ENCODE measurements at places on chromosomes 6 and 20.

DNA sequence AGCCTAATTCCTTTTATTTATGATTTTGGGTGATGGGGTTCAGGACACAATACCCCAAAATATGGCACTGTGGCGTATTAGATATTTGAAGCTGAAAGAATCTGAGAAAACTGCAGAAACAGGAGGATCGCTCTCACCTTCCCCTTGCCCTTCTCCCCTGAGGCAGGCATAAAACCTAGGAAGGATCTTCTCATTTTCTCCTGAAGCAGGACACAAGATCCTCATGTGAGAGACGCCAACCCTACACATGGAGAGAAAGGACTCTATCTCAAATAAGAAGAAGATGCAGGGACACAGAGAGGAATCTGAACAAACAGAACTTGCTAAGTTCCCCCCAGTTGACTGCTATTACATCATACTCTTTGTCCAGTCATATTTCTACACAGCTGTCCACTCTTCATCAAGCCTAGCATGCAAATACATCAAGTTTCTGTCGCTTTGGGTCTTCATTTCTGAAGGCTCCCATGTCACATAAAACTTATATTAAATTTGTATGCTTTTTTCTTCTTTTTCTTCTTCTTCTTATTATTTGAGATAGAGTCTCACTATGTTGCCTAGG, 109.0 kb downstream of the DTNBP1 start:
- DNase-seq, result no peak

DNA sequence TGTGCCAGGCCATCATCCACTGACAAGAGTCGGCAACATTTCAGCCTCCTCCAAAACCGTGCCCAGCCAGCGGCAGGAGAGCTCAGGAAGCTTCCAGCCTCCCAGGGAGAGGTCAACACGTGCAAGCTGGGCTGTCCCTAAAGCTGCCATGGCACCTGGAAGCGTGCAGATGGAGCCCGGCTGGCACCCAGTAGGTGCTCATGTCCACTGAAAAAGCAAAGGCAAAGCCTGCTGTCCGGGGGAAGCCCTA, 14.4 kb upstream of the TLDC2 start:
- peak; percentile 54 for DNase-seq

GRCh38 chr6:53634184-53634631, 31.3 kb downstream of the KLHL31 start:
- no peak for DNase-seq

- DNase-seq, result no peak
These were observed 252.7 kb downstream of the KHDC1L start for GRCh38 chr6:72972579-72972978.

- peak; percentile 13 for DNase-seq
These were observed 7.8 kb downstream of the IL22RA2 start for GRCh38 chr6:137165375-137166246.

DNA sequence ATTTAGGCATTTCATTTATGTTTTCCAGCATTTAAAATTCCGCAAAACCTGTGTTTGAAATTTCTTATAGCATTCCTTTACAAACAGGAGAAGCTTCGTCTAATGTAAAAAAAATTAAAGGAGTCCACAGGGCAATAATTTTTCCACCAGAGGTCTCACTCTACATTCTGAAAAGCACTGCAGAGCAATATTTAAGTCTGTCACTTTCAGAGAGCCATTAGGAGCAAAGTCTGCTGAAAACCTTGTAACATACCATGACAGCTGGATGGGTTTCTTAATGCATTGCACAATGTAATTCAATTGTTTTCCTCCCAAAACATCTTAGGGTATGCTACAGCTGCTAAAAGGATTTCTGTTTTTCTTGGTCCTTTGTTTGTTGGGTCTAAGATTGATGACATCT, 18.0 kb downstream of the BAG2 start:
- DNase-seq, result peak; percentile 59

DNA sequence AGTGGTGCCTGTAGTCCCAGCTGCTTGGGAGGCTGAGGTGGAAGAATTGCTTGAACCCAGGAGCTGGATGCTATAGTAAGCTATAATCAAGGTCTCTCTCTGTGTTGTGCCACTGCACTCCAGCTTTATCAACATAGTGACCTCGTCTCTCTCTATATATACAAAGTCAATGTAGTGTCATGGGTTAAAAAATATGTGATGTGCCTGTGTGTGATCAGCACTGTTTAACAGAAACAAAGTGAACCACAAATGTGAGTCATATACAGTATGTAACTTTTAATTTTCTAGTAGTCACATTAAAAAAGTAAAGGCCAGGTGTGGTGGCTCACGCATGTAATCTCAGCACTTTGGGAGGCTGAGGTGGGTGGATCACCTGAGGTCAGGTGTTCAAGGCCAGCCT, 85.3 kb upstream of the RNF24 start:
- peak; percentile 64 for DNase-seq

GRCh38 chr20:3251806-3252205, 12.8 kb upstream of the SLC4A11 start:
- DNase-seq, result no peak

Measured in ELR (cell line).